Activated naive CD4-positive, alpha-beta T cell (primary cell): ENCODE measurements at places on chromosomes 4 and X.

- no peak for DNase-seq
These were observed 94.4 kb downstream of the TLL1 start for GRCh38 chr4:165967486-165967885.

- DNase-seq, result no peak
These were observed 23.7 kb upstream of the NUDT6 start for GRCh38 chr4:122946142-122946541.

DNA sequence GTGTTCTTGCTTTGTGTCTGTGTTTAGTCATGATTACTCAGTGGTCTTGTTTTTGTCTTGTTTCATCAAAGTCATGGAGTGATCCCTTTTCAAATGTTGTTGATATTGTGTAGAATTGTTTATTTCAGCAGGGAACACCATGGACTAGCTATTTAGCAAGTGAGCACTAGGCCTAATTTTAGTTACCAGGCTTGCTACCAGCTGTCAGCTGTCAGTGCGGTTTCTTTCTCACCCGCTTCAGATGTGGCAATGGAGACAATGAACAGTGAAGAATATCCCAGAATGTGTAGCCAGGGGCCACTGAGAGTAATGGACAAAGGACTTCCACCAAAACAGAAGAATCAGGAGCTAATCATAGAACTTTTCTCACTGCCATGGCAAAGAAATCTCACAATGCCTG, 432.8 kb upstream of the FMR1 start:
- DNase-seq, result no peak

DNA sequence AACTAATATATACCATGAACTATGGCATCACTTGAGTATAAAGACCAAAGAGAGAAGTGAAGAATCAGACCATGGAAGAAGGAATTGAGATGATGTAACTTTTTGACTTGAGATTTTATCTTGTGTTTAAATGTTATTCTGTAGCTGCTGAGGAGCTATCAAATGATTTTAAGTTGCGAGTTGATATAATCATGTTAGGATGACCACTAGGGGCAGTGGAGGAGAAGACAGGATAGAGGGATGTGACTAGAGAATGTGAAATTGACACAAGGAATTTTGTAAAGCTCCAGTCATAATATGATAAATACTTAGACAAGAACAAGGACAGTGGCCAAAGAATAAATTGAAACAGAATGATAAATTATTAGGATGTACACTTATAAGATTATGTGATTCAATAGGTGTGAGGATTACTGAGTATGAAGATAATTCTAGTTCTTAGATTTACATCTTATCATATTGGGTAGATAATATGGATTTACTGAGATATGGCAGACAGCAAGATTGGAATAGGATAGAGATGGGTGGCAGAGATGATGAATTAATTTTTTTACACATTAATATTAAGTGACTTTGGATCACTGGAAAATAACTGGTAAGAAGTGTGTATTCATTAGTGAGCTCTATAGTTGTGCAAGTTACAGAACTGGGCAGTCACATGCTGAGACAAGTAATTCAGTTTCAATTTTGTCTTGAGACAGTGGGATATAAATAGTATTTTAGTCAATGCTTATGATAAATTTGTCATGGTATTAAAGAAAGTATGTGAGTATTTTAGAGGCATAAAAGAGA, 816.0 kb upstream of the PCDH10 start:
- DNase-seq, result no peak

DNA sequence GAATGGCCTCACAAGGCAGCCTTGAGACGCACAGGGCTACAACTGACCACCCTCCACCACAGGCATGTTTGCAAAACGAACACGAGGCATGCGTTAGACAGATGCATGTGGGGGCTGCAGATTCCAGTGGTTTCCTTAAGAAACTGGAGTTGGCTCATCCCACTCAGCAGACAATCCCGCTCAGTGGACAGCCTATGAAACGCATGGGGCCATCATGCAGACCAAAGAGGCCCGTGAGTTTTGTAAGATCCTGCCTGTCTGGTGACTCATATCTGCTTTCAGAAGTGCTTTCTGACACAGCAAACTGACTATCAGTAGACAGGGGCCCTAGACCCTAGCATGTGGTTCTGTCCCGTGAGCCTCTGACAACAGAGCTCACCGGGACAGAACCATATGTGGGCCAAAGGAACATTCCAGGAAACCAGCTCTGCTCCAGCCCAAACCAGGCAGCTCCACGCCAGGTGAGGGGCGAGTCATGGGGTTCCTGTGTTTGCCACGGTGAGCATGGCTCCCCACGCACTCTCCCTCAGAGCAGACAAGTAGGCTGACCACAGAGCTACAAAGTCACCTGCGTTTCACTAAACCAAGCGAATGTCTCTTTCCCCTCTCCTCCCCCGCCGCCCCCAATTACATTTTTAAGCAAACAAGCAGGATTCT, 74.4 kb downstream of the MTMR1 start:
- no peak for DNase-seq

- no peak for DNase-seq
These were observed 106.2 kb downstream of the CCNG2 start for GRCh38 chr4:77263247-77263646.

- DNase-seq, result no peak
These were observed 5.2 kb downstream of the LDB2 start for GRCh38 chr4:16893141-16893651.

DNA sequence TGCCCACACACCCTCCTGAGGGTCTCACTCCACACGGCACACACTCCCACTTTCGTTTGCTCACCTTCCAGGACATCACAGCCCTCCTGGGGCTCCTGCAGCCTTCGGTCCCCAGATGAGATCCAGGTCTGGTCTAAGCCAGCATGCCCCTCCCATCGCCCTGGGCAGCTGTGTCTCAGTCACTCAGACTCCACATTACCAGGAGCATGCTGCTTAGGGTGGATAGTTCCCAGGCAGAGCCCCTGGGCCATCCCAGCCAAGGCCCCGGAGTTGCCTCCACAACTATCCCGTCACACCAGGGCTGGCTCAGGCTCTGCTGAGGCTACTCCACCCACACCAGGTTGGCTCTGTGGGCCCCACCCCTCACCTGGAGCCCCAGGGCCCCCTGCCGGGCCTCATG, 50.4 kb upstream of the PSAPL1 start:
- no peak for DNase-seq

- no peak for DNase-seq
These were observed 9.2 kb upstream of the SORCS2 start for GRCh38 chr4:7183161-7183560.

GRCh38 chr4:72899214-72899613, 170.3 kb downstream of the COX18 start:
- no peak for DNase-seq

DNA sequence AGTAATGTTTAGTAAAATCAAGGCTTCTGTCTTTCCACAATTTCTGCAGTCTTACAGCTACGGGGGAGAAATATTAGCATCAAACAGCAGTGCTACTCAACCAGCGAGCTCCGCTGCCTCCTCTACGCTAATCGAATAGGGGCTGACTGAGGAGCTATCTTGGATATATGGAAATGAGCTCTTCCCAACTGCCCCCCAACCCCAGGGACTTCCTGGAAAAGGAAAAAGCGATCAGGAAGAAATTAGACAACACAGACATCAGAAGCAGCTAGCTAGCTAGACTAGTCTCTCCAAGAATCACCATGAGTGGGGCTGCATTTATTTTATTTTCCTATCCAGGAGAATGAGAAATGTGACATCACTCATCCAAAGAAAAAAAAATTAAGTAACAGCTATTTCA, 7.6 kb downstream of the NKX6-1 start:
- no peak for DNase-seq

- DNase-seq, result no peak
These were observed 39.8 kb downstream of the MFAP3L start for GRCh38 chr4:169986369-169986768.

GRCh38 chrX:96591421-96591820, 93.2 kb upstream of the DIAPH2 start:
- DNase-seq, result no peak

DNA sequence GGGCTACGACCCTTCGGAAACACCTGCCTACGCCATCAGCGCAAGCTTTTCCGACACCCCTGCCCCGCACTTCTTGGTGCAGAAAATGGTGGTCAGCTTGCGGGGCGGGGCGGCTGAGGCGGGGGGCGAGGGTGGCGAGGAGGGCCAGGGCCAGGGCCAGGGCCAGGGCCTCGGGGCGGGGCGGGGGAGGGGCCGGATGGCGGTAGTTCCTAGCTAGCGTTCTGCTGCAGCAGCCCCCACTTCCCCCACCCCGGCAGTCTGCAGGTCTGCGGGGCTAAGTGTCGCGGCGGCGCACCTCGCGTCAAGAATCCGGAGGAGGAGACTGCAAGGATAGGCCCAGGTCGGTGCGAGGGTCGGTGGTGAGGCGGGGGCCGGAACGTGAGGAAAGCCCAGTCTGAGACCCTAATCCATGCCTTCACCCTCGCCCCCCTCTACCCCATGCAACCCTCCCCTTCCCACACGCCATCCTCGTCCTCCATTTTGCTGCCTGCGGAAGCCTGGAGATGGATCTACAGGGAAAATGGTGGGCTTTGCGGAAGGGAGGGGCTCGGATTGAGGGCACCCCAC, 600 bp downstream of the BEX4 start:
- DNase-seq, result no peak

- DNase-seq, result no peak
These were observed 112.6 kb upstream of the TBL1X start for GRCh38 chrX:9352243-9352642.

DNA sequence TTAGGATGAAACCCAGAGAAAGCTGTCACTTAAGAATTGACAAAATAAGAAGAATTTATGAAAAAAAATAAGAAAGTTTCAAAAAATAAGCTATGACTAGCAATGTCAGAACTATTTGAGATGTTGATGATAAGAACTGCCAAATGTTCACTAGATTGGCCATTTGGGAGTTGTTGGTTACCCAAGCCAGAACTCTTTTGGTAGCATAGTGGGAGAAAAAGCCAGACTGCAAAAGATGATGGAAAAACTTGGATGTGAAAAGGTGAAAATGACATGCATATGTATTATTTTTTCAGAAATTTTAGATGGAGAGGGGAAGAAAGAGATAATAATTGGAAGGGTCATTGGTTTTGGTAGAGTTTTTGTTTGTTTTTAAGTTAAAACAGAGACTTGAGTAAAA, 397.2 kb upstream of the ATOH1 start:
- no peak for DNase-seq

DNA sequence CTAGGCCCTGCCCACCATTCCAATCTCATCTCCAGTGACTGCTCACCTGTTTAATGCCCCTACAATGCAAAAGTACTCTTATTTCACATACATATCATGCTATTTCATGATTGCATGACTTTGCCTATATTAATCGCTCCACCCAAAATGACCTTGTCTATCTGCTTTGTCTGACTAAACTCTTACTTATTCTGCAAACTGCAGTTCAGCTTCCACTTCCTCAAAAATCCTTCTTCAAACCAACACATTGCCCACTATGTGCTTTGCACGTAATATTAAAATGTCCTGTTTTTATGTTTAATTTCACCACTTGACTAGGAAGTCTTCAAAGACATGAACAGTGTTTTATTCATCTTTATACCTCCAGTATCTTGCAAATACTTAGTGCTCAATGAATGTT, 229.6 kb downstream of the OPHN1 start:
- DNase-seq, result no peak

- DNase-seq, result no peak
These were observed 465.1 kb upstream of the GALNTL6 start for GRCh38 chr4:171348090-171348489.

GRCh38 chr4:15240764-15241163, 187.1 kb upstream of the C1QTNF7 start:
- DNase-seq, result no peak
